Activated CD8-positive, alpha-beta memory T cell treated with anti-CD3 and anti-CD28 coated beads for 1 hour (primary cell): ENCODE measurements at places on chromosomes 12 and 14.

GRCh38 chr12:120438495-120439198 lies 734 bp downstream of the COX6A1 start:
- DNase-seq: no peak

DNA sequence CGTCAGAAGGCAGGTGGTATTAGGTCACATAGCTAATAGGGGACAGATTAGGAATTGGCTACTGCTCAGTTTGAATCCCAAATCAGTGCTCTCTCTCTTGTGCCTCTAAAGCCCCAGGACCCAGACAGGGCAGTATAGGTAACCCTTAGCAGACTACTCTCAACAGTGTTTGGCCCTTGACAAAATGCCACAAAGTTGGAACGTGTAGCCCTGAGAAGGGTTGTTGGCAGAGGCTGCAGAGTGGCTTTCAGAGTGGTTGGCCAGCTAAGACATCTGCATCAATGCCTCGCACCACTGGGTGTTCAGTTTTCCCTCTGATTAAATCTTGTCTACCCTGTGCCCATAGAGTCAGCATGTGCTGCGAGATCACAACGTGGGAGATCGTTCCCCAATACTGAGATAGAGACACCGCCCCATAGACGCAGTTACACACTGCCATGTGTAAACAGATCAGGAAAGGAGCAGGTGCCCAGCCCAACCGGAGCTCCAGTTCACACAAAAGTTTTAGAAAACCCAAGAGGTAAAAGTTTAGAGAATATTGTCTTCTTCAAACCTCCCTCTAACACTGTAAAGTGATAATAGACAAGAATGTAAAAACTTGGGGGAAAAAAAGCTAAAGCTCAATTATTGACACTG lies 48.3 kb downstream of the EML1 start:
- no peak for DNase-seq

DNA sequence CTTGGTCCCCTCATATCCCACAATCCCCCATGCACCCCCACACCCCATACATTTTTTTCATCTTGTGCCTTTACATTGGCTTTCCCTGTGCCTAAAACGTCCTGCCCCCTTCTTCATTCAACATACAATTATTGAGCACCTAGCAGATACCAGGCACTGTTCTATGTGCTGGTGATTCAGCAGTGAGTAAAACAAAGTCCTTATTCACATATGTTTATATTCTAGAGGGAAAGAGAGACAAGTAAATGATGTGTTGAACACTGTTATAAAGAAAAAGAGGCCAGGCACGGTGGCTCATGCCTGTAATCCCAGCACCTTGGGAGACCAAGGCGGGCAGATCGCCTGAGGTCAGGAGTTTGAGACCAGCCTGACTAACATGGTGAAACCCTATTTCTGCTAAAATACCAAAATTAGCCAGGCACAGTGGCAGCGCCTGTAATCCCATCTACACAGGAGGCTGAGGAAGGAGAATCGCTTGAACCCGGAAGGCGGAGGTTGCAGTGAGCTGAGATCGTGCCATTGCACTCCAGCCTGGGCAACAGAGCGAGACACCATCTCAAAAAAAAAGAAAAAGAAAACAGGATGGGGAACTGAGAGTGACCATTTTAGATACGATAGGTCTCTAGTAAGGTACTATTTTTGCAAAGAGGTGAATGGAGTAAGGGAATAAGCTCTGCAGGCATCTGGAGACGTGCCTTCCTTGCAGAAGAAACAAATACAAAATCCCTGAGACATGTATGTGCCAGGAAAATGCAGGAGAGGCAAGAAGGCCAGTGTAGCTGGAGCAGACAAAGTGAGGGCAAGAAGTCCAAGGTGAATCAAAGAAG lies 12.2 kb downstream of the SLC7A7 start:
- DNase-seq: no peak

DNA sequence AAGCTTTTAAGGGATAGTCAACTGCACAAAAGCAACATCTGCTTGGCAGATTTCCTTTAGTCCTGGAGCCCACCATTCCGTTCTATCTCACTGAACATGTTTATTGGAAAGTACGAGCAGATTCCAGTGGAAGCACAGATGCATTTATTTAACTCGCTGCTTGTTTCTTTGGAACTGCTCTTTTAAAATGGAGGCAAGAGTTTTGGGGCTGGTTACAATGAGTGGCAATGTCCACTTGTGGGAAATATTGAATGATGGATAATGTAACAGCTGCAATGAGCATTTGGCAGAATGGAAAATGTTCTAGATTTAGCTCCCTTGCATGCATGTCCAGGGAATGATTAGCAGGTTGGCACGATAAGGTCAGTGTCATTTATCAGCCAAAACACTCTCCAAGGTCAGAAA lies 163.0 kb downstream of the ATP23 start:
- no peak for DNase-seq

DNA sequence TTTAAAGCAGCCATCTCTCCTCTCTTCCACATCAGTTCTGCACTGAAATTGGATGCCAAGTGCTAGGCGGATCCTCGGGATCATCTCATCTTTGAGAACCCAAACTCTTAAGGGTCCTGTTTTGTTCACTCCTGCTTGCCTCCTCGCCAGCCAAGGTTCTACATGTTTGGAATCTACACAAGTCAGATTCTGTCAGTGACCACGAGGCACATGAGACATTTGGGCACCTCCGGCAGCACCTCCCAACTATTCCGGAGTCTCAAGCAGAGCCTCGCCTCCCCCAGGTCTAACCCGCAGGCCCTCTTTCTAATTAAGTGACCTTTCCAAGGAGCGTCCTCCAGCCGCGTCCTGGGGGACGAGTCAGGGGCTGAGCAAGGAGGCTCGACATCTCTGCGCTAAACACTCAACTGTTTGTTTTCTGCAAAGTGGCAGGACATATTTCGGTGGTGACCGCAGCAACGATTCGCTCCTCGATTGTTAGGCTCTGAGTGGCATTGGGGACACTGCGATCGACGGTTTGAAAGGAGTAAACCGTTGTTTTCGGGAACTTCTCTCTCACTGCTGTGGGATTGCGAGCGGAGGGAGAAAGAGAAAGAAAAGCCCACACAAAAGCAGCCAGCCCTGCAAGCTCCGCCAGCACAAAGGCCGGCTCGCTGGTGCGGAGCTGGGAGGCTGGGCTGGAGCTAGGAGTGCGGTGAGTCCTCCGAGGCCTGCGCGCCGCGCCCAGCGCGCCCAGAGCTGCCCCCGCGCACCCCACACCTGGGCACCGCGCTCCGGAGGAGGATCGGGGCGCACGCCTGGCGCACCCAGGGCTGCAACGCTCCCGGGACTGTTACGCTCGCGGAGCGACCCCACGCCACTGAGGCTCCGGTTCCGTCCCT lies 640 bp downstream of the ARMH4 start:
- no peak for DNase-seq

DNA sequence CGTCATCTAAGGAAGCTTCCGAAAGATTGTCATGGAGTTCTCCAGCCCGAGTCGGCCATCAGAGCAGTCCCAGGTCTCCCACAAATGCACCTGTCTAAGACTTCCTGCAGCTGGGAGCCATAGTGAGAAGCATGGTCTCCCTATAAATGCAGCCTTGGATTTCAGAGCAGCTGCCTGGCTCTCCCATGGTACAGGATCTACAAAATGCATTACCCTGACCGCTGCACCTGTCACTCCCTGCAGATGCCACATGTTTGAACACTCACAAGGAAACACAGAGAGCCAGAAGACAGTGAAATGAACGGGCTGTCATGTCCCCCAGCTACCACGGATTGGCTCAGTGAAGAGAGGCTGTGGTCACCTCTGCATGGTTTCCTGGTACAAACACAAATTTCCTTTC lies 702.7 kb downstream of the MED13L start:
- DNase-seq: no peak

- no peak for DNase-seq
Observed at GRCh38 chr12:11171969-11172675, 1.1 kb downstream of the SMIM10L1 start.

DNA sequence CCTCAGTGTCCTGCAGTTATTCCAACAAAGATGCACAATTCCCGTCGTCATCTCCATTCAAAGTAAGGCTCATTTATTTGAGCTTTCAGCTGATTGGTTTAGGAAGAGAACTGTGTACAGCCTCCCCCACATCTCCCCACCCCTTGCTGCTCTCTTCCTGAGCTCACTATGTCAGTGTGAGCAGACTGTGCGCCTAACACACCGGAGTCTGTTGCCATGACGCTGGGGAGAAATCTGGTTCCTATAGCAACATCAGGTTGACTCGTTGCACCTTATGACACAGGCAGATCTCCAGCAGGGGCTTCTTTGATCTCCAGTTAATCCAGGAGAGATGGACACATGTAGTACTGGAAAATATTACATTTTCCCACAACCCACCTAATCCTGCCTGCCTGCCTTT lies 319.4 kb downstream of the CACNA1C start:
- DNase-seq: no peak

DNA sequence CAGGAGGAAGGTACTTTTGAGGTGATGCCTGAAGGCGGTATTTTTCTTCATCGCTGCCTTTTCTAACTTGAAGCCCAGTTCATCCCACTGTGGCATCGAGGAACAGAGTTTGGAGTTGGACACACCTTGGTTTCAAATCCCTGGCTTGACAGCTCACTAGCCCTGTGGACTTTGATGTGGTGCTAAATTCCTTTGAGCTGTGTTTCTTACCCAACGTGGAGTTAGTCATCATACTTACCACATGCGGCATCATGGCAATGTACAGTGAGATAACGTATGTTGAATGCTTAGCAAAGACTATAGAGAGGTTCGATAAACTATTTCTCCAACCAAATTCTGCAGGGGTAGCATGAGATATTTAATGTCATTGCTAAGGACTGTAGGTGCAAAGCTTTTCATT lies 3.4 kb downstream of the PLEKHG3 start:
- DNase-seq: no peak

DNA sequence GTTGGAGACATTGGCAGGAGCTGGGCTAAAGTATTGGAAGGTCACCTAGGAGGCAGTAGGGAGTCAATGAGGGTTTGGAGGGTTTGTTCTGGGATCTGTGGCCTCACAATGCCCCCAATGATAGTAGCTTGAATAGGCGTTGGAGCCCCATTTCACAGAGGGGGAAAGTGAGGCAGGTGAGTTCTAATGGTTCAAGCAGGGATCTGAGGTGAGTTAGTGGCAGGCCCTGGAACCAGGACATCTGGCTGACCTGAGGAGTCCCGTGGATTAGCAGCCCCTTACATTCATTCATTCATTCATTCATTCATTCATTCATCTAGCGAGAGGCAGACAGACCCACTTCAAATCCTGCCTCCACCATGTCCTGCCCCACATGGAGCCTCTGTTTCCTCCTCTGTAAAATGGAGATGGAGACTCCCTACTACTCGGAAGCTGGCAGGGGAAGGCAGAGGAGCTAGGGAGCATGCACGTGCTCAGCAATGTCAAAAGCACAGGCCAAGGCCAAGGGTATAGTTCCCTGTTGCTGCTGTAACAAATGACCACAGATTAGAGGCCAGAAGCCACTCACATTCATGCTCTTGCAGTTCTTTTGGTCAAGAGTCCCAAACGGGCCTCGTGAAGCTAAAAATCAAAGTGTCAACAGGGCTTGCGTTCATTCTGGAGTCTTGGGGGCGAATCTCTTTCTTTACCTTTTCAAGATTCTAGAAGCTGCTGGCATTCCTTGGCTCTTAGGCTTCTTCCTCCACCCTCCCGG lies 2.2 kb upstream of the TMEM119 start:
- no peak for DNase-seq

DNA sequence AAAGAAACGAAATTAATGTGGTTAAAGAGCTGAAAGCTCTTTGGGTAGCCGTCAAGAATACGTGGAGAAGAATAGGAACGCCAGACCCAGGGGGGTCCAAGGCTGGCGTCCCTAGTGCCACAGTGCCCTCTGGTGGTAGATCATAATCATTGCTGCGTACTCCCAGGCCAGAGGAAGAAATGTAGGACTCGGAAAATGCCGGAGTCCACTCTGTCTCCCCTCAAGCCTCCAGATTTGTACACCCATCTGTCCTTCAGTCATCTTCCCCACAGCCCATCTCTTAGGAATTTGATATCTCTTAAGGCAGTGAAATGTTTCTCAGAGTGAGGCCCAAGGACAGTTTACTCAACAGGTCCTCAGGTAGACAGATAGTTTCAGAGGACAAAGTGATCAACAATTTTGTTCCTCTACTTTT lies 25.4 kb upstream of the PLEKHG6 start:
- DNase-seq: peak; percentile 18

DNA sequence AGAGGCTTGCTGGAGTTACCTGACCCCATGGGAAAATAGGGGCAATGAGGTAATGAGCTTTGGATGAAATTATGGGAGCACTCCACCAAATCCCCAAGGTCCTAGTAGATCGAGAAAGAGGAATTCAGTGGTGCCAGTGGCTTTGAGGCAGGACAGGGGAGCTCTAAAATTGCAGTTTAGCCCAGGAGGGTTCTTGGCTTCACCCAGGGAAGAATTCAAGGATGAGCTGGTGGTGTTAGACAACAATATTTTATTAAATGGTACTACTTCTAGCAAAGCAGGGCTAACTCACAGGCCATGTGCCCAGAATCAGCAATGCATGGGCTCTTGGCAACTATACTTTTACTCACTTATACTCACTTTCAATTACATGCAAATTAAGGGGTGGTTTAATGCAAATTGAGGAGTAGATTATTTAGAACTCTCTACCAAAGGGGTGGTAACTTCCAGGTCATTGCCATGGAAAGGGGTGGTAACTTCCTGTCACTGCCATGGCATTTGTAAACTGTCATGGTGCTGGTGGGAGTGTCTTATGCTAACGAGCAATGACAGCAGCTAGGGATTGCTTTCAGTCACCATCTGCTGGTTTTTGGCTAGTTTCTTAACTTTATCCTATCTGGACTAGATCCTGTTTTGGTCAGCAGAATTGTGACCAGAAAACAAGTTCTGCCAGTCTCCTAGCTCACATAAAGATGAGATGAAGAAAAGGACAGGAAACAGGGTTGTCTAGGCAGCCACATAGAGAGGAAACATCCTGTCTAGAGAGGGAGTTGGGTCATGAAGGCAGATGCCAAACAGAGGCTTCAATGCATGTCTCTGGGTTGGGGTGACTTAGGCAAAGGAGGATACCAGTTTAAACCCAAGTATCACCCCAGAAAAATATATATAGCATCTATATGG lies 64.7 kb downstream of the ZNF641 start:
- DNase-seq: no peak

DNA sequence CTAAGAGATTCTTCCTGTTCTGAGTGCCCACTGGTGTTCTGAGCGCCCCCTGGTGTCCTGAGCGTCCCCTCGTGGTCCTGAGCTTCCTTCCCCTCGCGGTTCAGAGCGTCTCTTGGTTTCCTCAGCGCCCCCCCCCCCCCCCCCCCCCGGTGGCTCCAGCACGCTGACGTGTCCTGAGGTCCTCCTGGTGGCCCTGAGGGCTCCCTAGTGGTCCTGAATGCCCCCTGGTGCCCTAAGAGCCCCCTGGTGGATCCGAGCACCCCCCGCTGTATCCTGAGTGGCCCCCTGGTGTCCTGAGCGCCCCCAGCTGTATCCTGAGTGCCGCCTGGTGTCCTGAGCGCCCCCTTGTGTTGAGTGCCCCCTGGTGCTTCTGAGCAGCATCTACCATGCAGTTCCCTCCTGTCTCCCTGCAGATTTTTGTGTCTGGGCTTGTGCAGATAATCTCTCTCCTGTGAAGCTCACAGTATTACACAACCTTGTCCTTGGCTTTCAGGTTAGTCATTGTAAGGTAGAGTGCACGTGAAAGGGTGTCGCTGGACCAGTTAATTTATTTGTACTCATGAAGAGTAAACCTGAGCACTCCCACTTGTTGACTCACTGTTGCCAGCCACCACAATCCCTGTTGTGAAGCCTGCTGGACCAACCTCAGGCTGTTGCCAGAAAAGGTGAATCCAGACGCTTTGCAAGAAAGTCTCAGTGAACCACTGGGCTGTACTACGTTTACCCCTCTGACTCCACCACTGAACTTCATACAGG lies 1168.4 kb downstream of the TMEM121 start:
- DNase-seq: no peak

GRCh38 chr12:57576613-57577160 lies 14.3 kb upstream of the PIP4K2C start:
- no peak for DNase-seq

GRCh38 chr14:99944241-99944651 lies 121.0 kb upstream of the EVL start:
- no peak for DNase-seq
